Chondrocyte (in vitro differentiated cells): ENCODE measurements at places on chromosomes 6 and 20.

DNA sequence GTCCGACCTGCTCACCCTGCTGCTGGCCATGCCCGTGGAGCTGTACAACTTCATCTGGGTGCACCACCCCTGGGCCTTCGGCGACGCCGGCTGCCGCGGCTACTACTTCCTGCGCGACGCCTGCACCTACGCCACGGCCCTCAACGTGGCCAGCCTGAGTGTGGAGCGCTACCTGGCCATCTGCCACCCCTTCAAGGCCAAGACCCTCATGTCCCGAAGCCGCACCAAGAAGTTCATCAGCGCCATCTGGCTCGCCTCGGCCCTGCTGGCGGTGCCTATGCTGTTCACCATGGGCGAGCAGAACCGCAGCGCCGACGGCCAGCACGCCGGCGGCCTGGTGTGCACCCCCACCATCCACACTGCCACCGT lies 885 bp downstream of the NTSR1 start:
- peak; percentile 81 for DNase-seq

GRCh38 chr6:45696738-45697137 lies 318.9 kb downstream of the CLIC5 start:
- DNase-seq: no peak

DNA sequence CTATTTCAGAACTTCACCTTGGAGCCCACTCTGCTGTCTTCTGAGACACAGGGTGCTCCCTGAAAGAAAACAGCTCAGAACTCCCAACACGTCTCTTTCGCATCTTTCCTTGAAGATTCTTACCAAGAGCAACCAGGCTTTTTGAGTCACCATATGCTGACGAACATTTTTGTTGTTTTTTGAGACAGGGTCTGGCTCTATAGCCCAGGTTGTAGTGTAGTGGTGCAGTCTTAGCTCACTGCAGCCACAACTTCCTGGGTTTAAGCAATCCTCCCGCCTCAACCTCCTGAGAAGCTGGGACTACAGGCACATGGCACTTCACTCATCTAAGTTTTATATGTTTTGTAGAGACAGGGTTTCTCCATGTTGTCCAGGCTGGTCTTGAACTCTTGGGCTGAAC lies 68.5 kb downstream of the TRMT11 start:
- DNase-seq: no peak

GRCh38 chr6:35518566-35519312 lies 6.0 kb upstream of the TULP1 start:
- no peak for DNase-seq

GRCh38 chr6:4932228-4932903 lies 71.5 kb downstream of the RPP40 start:
- DNase-seq: no peak

- no peak for DNase-seq
Measured at GRCh38 chr6:134979142-134979541, 29.2 kb upstream of the ALDH8A1 start.
